ENCODE measurements at places on chromosomes 16 and 17.
A peak's percentile ranks its signal among the peaks of the same experiment; 100 is the strongest.

- DNase-seq, result no peak
Observed at GRCh38 chr16:66988197-66988788, at the start of gene CES4A. CES4A (plus strand) TSS chr16:66988589; CDS start chr16:66988773, 184 bp downstream.

- DNase-seq, result no peak
Observed at GRCh38 chr16:50548909-50549560, 839 bp downstream of the NKD1 start.

DNA sequence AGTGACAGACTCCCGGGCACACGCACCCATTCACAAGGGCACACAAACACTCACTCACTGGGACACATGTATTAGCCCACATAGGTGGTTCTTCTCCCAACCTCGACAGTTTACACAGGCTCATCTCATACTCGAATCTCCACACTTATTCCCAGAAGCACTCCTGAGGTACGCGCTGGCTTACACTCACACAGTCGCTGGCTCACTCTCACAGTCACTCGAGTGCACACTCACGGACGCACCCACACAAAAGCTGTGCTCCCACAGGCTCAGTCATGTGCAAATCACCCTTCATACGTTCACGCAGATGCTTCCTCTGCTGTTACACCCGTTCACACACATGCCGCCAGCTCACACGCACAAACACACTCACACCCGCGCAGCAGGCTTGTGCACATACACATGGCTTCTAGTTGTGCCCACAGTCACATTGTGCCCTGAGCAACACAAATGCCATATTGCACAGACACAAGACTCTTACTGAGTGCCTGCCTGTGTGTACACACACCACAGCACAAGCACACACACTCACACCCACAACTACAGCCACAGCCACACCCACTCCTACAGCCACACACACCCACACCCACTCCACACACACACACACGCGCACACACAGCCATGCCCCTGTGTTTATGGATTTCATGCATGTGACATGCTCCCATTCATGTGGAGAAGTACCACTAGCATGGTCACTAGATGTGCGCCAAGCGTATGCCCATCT lies 8.4 kb upstream of the PRR29 start:
- DNase-seq, result no peak

DNA sequence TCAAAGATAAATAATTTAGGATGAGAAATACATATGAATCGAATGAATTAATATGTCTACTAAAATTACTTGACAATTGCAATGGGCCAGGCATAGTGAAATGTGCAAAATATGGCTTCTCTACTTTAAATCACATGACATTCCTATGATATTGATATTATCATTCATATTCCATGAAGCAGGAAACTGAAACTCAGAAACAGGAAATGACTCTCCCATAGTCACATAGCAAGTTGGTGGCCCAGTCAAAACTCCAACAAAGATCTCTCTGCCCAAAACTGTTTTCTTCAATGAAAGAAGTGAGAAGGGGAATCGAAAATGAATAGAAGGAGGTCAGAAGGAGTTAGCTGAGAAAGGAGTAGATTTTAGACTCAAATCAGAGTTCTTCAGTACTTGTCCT lies 272.2 kb downstream of the CDH8 start:
- no peak for DNase-seq

DNA sequence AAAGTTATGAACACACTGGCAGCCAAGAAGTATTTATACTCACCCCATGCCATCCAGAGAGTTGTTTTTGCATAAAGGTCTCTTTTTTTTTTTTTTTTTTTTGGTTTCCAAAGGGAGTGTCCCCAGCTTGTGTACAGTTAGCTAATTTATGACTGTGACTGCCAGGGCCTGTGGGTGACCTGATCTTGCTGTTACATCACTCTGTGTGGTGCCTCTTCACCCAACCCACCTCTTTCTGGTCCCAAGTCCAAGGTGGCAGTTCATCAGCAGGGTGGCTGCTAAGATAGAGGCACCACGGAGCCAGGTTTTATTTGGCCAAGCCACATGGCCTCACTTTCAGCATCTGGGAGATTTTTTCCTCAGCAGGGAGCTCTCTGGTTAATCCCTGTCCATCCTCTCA lies at the start of gene NOS2:
Gene NOS2 (minus strand): TSS at position 8 of the 400 bp plus-strand sequence. CDS start 1,720 bp downstream, outside the sequence.
- no peak for DNase-seq

DNA sequence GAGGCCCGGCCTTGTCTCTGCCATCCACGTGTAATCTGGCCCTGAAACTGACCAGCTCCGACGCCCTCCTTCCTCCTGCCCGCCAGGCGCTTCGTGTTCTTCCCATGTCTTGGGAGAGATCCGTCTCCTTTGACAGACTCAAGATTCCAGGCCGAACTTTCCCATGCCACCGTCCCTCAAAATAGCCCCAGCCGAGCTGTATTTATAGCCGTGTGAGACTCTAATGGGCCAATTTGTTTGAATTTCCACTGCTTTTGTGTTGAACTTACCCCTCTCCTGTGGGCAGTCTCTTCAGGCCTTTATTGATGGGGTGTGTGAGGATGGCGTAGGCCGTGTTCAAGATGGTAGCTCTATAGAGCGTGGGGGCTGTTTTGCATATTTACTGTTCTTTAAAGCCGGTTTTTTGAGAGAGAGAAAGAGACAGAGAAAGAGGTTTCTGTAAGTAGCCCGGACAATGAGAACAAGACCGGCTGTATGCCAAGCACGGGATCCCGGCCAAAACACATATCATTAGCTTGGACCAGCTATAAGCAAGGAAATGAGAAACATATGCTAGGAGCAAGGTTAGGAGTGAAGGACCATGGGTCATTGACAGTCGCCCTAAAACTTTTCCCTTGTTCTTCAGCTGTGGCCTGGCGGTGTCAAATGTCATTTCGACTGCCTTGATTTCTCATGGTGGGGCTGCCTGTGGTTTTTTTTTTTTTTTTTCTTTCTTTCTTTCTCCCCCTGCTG lies 124.5 kb upstream of the ZFHX3 start:
- DNase-seq, result peak; percentile 81

DNA sequence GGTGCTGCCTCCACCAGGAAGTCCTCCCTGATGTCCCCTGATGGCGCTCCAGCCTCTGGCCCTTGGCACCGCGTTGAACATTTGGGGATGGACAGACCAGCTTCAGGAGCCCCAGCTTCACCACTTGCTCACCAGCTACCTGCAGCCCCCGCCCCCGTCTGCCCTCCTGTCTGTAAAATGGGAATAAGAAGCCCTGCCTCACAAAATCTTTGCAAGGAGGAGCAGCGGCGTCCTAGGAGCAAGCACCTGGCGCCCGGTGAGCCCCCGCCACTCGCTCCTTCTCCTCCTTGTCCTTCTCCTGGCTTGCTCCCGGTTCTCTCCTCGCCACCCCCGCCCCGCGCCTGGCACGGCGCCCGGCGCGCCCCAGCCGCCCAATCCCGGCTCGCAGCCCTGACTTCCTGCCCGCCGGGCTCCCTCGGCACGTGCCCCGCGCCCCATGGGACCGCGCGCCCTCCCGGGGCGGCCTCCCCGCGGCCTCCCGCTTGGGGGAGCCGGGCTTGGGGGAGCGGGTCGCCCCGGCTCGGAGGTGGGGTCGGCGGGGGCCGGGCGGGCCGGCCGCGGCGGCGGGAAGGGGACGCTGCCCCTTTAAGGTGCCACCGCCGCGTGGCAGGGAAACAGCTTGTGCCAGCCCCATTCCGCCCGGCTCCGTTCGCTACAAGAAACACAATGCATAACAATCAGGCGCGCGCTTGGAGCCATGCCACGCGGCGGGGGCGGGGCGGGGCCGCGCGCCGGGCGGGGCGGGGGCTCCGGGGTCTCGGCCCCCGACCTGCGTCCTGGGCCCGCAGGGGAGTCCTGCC lies 9.1 kb upstream of the PPP1R1B start:
- DNase-seq, result no peak

GRCh38 chr16:57537581-57538234 lies 1.3 kb upstream of the CCDC102A start:
- no peak for DNase-seq
